SW 1271 (cell line): ENCODE measurements at places on chromosomes 13 and 19.

DNA sequence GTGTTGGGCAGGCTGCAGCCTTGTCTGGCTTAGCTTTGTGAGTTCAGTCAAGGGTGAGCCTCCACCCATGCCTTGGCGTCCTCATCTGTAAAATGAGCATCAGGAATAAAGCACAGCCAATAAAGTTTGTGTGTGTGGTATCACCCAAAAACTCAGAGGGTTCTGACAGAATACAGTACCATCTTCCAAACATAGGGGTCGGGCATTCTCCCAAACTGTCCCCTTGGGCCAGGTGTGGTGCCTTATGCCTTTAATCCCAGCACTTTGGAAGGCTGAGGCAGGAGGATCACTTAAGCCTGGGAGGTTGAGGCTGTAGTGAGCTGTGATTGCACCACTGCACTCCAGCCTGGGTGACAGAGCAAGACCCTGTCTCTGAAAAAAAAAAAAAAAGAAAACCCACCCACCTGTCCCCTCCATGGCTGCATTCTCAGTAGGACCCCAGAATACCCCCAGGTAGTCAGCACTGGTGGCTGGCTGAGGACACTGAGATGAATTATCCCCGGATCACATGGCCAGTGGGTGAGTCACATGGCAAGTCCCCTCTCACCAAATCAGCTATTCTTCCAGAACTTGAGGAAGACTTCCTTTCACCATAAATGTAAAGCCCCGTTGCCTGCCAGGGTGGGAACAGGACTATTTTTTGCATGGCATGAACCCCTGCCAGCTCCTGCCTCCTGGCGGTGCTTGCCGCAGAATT lies 18.6 kb downstream of the POP4 start:
- no peak for DNase-seq

GRCh38 chr13:107900775-107901174 lies 314.6 kb downstream of the LIG4 start:
- no peak for DNase-seq

- no peak for DNase-seq
These were observed 170.8 kb upstream of the SOX1 start for GRCh38 chr13:111895896-111896821.

- no peak for DNase-seq
These were observed 227.4 kb downstream of the ABCC4 start for GRCh38 chr13:95073747-95074311.

- no peak for DNase-seq
These were observed 47.5 kb downstream of the CRTC1 start for GRCh38 chr19:18730885-18731513.

GRCh38 chr13:31005066-31005465 lies 72.6 kb downstream of the TEX26 start:
- no peak for DNase-seq

DNA sequence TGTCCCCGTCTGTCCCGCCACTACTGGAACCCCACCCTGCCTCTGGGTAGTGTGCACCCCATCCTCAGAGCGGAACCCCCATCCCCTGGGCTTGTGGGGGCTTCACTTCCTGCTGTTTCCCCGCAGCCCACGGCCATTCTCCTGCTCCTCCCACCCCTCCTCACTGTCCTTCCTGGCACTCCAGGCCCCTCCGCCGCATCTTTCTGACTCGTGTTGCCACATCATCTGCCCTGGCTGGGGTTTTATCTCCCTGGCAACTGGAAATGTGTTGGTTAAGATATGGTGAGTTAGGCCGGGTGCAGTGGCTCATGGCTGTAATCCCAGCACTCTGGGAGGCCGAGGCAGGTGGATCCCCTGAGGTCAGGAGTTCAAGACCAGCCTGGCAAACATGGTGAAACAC lies 37.3 kb downstream of the KDM4B start:
- DNase-seq, result no peak

GRCh38 chr13:39284801-39285388 lies 246.6 kb downstream of the NHLRC3 start:
- no peak for DNase-seq

GRCh38 chr13:35479706-35480105 lies 3.2 kb upstream of the MAB21L1 start:
- DNase-seq, result no peak

- DNase-seq, result no peak
These were observed 1.2 kb upstream of the ZNF626 start for GRCh38 chr19:20662421-20663105.

DNA sequence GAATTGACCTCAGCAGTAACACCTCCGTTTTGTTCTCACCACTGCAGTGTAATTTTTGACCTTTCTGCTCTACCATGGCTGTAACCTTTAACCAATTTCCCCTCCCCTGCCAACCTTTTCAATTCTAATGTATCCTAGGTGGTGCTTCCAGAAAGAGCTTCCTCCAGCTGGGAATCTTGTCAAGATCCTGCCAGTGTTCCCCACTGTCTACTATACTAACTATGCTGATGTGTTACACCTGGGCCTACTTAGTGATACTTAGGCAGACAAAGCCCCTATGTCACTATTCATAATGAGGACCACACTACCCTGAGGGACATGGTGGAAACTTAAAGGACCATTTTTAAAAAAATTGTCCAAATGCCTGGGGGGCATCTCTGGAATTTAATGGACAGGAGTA lies 41.0 kb downstream of the MBNL2 start:
- DNase-seq, result no peak

- no peak for DNase-seq
These were observed 26.3 kb downstream of the CYP4F2 start for GRCh38 chr19:15871570-15871969.

- no peak for DNase-seq
These were observed 145.3 kb downstream of the PDS5B start for GRCh38 chr13:32731576-32731975.

- DNase-seq, result no peak
These were observed 494.9 kb downstream of the FOXO1 start for GRCh38 chr13:40171566-40171965.

- peak; percentile 26 for DNase-seq
These were observed 16.8 kb downstream of the ZNF431 start for GRCh38 chr19:21158523-21159135.

- DNase-seq, result no peak
These were observed 85.6 kb downstream of the RXFP2 start for GRCh38 chr13:31824705-31825517.

- no peak for DNase-seq
These were observed 23.3 kb downstream of the FBXO27 start for GRCh38 chr19:39009001-39009400.

DNA sequence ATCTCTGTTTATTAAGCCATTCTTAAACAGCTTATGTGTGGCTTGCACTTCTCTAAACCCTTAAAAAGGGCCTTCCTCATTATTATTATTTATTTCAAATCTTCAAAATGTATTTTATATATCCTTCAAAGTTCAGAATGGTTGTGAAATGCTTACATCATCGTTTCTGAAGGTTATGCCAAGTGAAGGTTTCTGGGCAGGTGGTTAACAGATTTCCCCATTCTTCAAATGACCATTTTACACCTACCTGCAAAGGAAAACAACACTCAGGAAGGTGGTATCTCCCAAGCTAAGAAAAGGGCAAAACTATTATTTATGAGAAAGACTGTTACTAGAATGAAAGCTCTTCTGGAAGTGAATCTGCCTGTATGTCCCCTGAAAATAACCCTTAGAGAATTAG lies 191.6 kb downstream of the SHISA2 start:
- no peak for DNase-seq

- no peak for DNase-seq
These were observed 10.2 kb downstream of the NFKBID start for GRCh38 chr19:35890113-35890650.

DNA sequence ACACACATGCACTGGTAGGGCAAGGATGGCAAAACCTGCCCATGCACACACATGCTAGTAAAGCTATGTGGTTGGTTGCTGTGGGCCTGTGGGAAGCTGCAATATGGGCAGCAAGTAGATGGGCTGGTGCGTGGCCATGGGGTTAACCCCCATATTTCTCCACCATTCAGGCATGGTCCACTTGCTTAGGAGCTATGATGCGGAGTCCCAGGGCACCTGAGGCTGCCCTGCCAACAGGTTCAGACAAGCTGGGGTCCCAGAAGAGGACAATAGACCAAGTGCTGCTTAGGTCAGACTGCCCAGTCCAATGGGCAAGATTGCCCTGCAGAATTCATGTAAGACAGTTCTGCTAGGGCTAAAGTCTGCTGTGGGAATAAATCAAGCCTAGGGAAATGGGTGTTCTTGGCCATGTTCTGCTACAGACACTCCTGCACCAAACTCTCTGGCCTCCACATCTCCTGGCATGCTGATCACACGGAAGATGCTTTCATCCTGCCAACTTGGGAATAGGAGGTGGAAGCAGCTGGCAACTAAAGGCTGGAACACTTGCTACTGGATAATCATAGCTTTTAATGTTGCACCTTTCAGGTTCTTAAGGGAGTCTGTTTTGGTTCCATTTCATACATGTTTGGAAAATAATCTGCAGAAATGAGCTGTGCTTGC lies 646.3 kb upstream of the SLITRK1 start:
- DNase-seq, result no peak

DNA sequence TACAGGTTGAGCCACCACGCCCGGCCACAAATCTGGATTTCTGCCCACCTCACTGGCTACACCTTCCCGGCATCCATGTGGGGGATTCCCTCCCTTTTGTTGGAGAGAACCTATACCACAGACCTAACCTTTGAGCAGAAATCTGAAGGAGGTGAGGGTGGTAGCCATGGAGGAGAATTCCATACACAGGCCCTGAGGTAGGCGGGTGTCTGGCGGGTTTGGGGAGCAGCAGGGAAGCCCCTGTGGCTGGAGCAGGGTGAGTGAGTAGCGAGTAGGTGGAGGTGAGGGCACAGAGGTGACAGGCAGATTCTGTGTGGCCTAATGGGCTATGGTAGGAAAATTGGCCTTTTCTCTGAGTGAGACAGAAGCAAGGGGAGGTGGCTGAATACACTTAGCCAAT lies 10.6 kb downstream of the EIF3K start:
- DNase-seq, result no peak

DNA sequence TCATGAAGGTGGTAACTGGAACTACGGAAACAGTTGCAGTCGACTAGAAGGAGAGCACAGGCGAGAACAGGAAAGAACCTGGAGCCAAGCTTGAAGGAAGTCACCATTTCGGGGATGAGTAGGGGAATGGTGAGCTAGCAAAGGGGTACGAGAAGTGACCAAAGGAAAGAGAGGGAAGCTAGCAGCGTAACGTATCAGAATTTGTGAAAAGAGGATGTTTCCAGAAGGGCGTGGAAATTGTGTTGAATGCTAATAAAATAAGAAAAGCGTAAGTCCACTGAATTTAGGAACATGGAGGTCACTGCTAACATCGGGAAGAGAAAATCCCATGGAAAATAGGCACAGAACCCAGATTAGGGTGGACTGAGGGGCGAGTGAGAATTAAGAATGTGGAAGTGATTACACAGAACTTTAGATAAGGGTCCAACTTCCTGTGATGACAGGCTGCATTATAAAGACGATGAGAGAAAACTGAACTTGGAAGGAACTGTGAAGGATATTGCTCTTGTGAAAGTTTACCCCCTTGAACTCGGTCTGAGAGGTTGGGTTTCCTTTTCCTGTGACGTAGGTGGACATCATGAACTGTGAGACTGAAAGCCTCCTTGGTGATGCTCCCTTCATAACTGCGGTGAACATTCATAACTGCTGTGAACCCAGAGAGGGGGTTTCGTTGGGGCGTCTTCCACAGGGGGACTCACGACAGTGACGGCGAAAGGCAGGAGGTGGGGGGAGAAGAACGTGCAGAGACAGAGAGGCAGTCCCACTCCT lies 2.0 kb upstream of the FFAR2 start:
- DNase-seq, result no peak

- peak; percentile 59 for DNase-seq
These were observed 18.5 kb downstream of the LYPD3 start for GRCh38 chr19:43446746-43447489.

DNA sequence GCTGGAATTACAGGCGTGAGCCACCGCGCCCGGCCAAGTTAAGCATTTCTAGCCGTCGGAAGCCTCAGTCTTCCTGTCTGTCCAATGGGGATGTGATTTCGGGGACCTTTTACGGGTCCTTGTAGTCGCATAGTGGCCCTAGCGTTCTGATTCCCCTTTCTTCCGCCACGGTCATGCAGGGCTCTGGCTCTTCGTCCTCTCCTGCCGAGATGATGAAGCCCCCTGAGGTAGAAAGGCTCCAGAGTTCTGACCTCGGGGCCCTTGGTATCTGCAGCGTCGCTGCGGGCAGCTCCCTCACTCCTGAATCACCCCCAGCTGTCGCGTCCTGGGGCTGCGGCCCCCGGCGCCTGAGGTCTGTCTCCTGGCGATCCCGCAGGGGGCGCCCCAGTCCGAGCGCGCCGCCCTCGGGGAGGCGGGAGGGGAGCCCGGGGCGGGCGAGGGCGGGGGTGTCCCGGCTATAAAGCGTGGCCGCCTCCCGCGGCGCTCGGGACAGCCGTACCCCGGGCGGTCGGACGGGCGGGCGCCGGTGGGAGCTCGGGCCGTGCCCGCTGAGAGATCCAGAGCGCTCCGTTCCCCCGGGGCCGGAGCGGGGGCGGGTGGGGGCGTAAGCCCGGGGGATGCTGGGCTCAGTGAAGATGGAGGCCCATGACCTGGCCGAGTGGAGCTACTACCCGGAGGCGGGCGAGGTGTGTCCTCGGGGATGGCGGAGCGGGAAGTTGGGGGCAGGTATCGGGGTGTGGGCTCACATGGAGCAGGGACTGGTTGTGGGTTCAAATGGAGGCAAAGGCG lies at the start of gene FOXA3:
TSS of gene FOXA3 (plus strand) at position 487 of the 789 bp plus-strand sequence. CDS start at position 618, 131 bp downstream.
- DNase-seq, result no peak

DNA sequence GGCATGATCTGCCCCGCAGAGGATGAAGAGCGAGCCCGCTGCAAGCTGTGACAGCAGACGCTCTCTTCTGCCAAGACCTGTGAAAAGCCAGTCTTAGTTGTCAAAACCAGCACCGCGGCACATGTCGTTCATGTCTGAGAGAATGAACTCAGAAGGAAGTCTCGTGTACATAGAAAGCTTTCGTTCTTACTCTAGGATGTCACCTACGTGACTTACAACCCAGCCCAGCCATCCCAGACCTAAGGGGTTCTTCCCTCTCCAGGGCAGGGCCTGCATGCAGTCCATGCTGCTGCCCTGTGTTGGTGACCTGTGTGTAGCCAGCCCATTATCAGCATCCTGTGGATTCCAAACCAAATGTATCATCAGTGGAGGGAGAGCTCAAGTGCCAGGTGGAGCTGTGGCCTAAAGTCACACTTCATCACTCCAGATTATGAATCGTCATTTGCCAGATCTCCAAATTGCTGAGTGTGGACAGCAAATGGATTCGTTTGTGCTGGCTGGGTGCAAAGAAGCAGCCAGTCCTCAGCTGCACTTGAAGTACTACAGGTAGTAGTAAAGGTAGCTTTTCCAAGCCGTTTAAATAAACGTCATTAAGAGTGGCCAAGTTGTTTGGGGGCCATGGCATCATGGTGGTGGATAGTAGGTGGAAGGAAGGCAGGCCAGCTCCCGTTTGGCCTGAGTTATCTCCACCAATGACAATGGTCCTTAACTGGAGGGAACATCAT lies 73.9 kb upstream of the GPR183 start:
- no peak for DNase-seq
